Progenitor cell of endocrine pancreas (in vitro differentiated cells): ENCODE measurements at places on chromosomes 13 and 19. TPM values are rescaled to one million over a fixed set of nuclear protein-coding genes. Genes with fewer than 3 reads are reported as not detected.

- H3K27me3 ChIP-seq = no peaks in the 10 kb centered on the region
- no peak overlapping the region for H3K4me3 ChIP-seq
- peaks cover 8% of the 10 kb centered on the region for H3K36me3 ChIP-seq
- peaks cover 10% of the 10 kb centered on the region for H3K4me1 ChIP-seq
Measured at GRCh38 chr13:94369972-94370436, 109.5 kb downstream of the DCT start.

- no peak overlapping the region for H3K4me3 ChIP-seq
- H3K27me3 ChIP-seq = peaks cover 46% of the 10 kb centered on the region
- no peak overlapping the region for H3K27ac ChIP-seq
- no peaks in the 10 kb centered on the region for H3K4me1 ChIP-seq
Measured at GRCh38 chr13:41465241-41465847, 8.0 kb downstream of the RGCC start.

- no peak for DNase-seq
- H3K36me3 ChIP-seq = no peaks in the 10 kb centered on the region
- no peak overlapping the region for H3K27ac ChIP-seq
- H3K4me1 ChIP-seq = peaks cover 7% of the 10 kb centered on the region
- H3K27me3 ChIP-seq = peaks cover 12% of the 10 kb centered on the region
Measured at GRCh38 chr19:48646722-48647216, 782 bp upstream of the CA11 start.

DNA sequence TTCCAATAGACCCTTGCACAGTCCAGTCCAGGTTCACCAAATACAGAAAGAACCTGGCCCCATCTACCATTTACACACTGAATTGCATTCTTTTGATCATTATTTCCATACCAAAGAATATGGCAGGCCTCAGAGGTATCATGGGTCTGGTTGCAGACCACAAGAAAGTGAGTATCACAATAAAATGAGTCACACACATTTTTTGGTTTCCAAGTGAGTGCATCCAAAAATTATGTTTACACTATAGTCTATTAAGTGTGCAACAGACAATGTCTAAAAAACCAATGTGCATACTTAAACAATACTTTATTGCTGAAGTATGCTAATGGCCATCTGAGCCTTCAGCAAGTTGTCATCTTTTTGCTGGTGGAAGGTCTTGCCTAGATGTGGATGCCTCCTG, 105.3 kb downstream of the SPACA7 start:
- H3K27me3 ChIP-seq = no peaks in the 10 kb centered on the region
- H3K4me1 ChIP-seq = no peaks in the 10 kb centered on the region
- DNase-seq = no peak
- no peak overlapping the region for H3K27ac ChIP-seq
- H3K4me3 ChIP-seq = no peak overlapping the region
- peaks cover 19% of the 10 kb centered on the region for H3K36me3 ChIP-seq

GRCh38 chr19:11813703-11814028, 407 bp upstream of the ZNF440 start:
- peaks cover 3% of the 10 kb centered on the region for H3K4me1 ChIP-seq
- peak overlapping the region; percentile 98 for H3K27ac ChIP-seq
- H3K27me3 ChIP-seq = no peaks in the 10 kb centered on the region
- peak overlapping the region; percentile 93 for H3K4me3 ChIP-seq
- peaks cover 46% of the 10 kb centered on the region for H3K36me3 ChIP-seq

- H3K4me1 ChIP-seq = peaks cover 2% of the 10 kb centered on the region
- no peak for DNase-seq
- H3K4me3 ChIP-seq = no peak overlapping the region
- H3K27ac ChIP-seq = no peak overlapping the region
- H3K36me3 ChIP-seq = no peaks in the 10 kb centered on the region
Measured at GRCh38 chr19:21472507-21472906, 32.9 kb upstream of the ZNF429 start.

The LYPD3 gene
- total RNA-seq = 0.47 and 0.60 TPM in 2 replicates

The CACNG6 gene
- 7.6 and 8.4 TPM in 2 replicates for total RNA-seq

The KLHL26 gene
- 11.6 and 12.3 TPM in 2 replicates for total RNA-seq

The LRRC25 gene
- total RNA-seq = not detected in 2 replicates
